Foreskin keratinocyte (primary cell): ENCODE measurements at places on chromosomes 6 and 20.

GRCh38 chr6:149061930-149062329 lies 255.6 kb upstream of the TAB2 start:
- no peak for DNase-seq

DNA sequence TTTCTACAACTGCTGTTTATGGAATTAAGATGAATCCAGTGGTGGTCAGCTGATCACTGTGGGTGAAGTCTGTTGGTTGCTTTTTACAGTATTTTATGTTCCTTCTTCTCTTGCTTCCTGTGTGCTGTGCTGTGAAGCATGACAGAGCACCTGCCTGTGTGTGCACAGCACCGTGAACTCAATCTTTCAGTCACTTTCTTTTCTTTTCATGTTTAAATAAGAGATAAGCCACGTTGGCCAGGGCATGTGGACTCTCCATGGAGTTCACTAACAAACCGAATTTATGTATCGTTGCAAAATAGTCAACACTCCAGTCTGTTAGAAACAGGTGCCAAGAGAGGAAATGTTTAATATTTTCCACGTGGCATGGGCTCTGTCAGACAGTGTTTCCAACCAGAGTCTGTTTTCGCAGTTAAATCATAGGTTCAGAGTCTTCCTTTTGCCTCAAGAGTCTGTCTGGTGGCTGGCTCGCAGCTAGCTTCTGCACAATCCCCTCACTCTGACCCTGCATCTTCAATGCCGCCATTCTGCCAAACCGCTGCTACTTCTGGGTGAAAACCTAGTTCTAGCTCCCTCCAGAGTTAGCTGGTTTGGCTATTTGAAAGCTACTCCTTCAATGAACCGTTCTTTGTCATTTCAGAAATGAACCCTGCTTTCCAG lies 73.2 kb downstream of the QRSL1 start:
- DNase-seq: no peak

- no peak for DNase-seq
Observed at GRCh38 chr6:16174416-16175078, 45.7 kb downstream of the MYLIP start.

GRCh38 chr20:25499855-25500434 lies 85.4 kb downstream of the NINL start:
- DNase-seq: no peak

- DNase-seq: no peak
Observed at GRCh38 chr6:109760208-109760607, 69.1 kb downstream of the FIG4 start.

DNA sequence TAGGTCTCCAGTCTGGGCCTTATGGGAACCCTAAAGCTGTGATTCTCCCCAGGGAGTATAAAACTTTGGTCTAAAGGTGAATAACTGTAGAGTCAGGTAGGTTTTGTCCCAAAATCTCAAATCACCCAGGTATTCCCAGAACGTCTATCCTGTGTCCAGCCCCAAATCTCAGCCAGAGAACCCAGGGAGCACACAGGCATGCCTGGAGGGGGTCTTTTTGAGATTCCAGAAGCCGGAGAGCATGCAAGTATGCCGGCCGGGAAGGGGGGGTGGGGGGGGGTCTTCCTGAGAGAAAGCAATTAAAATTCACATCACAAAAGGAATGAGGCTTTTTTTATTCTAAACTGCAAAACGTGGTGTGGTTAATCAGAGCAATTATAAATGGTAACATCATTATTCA lies 210.0 kb downstream of the PTPRT start:
- no peak for DNase-seq

- no peak for DNase-seq
Observed at GRCh38 chr20:51271931-51272330, 249.0 kb upstream of the KCNG1 start.

- DNase-seq: peak; percentile 27
Observed at GRCh38 chr6:143674483-143675381, 3.0 kb upstream of the PHACTR2 start.

DNA sequence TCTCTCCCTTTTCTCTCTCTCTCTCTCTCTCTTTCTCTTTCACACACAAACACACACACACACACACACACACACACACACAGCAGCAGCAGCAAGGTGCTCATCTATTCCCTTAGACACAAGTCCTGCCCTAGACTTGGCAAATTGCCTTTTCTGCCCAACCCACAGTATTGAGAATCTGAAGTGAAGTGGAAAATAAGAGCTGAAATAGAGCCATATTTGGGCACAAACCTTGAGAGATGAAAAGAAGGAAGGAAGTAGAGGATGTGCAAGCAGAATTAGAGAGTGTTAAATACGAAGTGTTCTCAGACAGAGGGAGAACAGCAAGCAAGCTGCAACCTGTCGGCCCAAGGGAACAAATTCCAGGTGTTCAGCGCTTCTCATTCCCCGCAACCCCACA lies 557.5 kb upstream of the NOX3 start:
- DNase-seq: peak; percentile 87

DNA sequence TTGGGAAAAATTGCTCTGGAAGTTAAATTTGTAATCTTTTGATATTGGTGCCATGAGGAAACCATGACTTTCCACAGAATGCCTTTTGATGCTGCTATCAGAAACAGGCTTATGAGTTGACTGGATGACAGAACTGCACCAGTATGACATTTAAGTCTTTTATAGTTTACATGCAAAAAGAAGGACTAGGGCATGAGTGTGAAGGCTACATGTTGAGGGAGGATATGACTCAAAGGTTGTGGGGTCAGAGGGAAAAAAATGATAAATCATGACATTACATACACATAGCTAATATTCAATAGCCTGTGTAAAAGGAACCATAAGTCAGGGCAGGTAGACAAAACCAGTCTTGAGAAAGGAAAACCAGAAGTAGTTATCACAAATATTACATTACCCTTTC lies 182.2 kb downstream of the COL12A1 start:
- peak; percentile 52 for DNase-seq

GRCh38 chr6:24355393-24355792 lies 2.5 kb downstream of the DCDC2 start:
- DNase-seq: no peak

GRCh38 chr20:57170343-57170742 lies 96.1 kb downstream of the BMP7 start:
- DNase-seq: no peak

DNA sequence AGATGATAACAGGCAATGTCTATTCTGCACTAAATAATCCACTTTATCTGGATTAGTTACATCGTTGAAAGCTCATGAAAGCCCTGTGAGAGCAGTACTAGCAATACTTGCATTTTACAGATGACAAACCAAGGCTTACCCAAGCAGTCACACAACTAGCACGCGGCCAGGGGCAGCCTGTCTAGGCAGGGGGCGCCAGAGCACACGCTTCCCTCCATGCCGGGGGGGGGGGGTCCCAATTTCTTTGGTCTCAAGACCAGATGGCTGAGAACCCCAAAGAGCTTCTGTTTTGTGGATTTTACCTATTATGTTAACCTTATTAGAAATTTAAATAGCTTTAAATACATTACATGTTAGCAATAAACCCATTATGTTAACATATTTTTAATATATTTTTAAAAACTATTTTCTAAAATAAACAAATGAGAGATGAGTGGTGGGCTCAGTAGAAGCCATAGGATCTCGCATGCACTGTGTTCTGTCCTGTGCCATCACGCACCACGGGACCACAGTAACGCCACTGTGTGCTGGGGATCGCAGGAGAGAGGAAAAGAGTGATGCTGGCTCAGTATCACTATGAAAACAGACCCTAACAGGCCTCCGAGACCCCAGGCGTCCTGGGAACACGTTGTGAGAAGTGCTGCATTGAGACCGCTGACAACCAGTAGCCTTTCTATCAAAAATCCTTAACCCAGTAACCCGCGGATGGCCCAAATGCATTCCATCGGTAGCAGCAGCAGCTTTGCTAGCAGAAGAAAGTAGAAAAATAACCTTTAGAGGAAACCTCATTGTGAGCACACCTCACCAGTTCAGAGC lies 5.3 kb upstream of the PRR18 start:
- DNase-seq: peak; percentile 21

DNA sequence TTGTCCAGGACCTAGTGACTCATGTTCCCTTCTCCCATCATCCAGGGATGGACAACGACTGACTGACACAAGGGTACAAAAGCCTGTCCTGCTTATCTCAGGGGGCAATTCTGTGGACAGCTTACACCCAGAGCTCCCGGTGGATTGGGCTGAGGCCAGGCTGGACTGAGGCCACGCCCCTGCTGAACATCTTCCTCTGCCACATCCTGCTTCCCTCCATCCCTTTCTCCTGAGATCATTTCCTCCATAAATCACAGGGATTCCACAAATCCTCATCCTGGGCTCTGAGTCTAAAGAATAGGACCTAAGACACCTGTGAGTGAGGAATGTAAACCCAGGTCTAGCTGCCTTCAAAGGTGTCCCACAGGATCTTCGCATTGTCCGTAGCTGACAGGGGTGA lies 30.4 kb upstream of the RNF24 start:
- DNase-seq: peak; percentile 86

DNA sequence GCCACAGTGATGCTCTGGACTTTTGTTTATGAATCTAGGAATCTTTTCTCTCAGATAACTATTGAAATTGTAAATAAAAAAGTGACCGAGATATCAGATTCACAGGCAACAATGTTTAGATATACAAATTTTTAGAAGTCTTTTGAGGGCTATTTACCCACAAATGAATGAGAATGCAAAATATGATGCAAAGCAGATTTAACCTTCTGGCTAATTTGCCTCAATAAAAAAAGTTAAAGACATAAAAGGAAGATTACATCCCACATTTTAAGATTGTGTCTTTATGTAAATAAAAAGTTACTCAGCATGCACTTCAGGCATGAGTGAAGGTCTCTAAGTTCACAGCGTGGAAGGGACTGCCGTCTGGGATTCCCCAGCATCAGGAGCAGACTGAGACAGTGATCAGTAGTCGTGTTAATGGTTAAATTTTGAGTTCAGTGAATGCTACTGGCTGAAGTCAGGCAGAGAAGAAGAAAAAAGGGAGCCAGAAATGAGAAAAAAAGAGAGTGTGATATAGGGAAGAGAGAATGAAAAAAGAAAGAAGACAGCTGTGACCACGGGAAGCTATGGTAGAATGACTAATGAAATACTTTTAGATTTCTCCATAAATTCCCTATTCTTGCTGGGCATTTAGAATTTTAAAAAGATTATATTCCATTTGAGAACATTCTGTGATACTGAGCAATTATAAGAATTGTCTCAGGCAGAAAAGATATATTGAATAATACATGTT lies 93.6 kb downstream of the MYB start:
- DNase-seq: no peak

GRCh38 chr6:14212020-14212419 lies 94.4 kb downstream of the CD83 start:
- DNase-seq: peak; percentile 63

GRCh38 chr6:6033858-6034257 lies 27.1 kb upstream of the NRN1 start:
- no peak for DNase-seq

GRCh38 chr20:12698817-12699216 lies 310.0 kb upstream of the SPTLC3 start:
- DNase-seq: no peak

- no peak for DNase-seq
Observed at GRCh38 chr6:152821525-152821924, 70.9 kb downstream of the VIP start.

DNA sequence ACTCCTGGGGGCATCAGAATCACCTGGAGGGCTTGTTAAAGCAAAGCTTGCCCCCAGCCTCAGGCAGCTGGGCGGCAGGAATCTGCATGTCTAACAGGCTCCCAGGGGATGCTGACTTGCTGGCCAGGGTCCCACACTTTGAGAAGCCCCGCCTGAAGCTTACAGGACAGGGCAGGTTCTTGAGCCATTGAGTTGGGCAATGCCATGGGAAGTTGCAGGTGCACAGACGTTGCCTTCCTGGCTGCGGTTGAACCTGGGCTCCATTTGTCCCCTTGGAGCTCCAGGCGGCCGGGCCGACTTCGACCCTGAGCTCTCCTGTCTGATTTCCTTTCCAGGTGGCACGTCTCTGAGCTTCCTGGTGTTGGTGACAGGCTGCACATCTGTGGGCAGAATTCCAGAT lies 46.8 kb downstream of the SYNJ2 start:
- DNase-seq: no peak

DNA sequence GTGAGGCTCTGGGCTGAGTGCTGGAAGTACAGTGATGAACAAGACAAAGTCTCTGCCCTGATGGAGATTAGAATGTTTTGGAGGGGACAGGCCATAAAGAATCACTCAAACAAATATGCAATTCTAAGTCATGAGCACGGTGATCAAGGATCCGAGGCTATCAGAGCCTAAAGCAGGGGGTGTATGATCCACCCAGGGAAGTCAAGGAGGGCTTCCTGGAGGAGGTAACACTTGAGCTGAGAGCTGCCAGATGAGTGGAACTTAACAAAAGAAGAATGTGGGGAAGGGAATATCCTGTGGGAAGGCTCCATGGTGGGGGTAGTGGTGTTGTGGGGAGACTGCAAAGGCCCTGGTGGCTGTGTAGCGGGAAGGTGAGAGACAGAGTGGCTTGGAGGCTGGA lies 12.2 kb downstream of the BPIFB4 start:
- no peak for DNase-seq

DNA sequence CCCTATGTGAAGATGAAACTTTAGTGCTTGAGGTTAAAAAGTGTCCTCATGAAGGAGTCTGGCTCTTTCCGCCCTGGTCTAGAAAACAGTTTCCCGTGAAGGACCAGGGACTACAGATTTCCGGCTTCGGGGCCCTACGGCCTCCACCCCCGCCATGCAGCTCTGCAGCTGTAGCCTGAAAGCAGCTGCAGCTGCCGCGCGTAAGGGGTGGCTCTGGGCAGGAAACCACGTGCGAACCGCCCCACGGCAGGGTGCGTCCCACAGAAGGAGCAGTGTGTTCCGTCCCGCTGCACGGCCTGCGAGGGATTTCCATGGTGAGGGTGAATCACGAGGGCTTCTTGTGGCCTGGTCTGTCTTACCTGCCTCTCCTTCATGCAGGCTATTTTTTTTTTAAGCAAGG lies 117.0 kb downstream of the ERMARD start:
- DNase-seq: no peak

DNA sequence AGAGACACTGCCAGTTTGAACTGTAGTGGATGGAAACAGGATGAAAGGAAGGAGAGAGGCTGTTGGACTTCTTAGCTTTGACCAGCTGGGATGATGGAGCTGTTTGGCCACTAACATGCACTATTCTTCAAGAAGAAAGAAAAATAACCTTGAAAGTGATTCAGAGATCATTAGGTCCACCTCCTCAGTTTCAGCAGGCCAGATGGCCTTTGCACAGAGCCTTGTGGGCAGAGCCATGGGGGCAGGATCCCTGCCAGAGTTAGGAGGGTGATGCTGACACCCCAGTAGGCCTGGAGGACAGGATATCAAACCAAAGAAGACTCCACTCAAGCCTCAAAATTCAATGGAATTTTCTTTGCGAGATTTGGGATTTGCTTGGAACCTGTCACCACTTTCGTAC lies 74.5 kb upstream of the TMEM181 start:
- no peak for DNase-seq

- peak; percentile 96 for DNase-seq
Observed at GRCh38 chr6:108009894-108010293, 51.9 kb upstream of the SEC63 start.

- DNase-seq: no peak
Observed at GRCh38 chr6:157895585-157895984, 72.5 kb downstream of the SNX9 start.

- peak; percentile 50 for DNase-seq
Observed at GRCh38 chr20:3854462-3854871, 7.8 kb downstream of the MAVS start.

GRCh38 chr20:7693761-7694160 lies 246.5 kb downstream of the HAO1 start:
- no peak for DNase-seq
